ENCODE measurements at places on chromosomes 16 and 17.

DNA sequence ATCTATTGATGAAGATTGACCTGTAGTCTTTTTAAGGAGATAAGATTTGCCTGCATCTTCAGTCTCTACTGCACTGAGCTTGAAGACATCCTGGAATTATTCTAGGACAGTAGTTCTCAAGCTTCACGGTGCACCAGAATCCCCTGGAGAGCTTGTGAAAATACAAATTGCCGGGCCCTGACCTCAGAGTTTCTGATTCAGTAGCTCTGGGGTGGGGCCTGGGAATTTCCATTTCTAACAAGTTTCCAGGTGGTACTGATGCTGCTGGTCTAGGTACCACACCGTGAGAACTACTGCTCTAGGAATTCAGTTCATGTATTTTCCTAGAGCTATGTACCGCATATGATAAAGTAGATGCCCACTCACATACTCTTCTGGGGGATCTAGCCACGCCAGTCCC is 246.1 kb downstream of the HS3ST3B1 start:
- no peak for DNase-seq

- no peak for DNase-seq
Observed at GRCh38 chr16:19718624-19718965, 524 bp downstream of the IQCK start.

DNA sequence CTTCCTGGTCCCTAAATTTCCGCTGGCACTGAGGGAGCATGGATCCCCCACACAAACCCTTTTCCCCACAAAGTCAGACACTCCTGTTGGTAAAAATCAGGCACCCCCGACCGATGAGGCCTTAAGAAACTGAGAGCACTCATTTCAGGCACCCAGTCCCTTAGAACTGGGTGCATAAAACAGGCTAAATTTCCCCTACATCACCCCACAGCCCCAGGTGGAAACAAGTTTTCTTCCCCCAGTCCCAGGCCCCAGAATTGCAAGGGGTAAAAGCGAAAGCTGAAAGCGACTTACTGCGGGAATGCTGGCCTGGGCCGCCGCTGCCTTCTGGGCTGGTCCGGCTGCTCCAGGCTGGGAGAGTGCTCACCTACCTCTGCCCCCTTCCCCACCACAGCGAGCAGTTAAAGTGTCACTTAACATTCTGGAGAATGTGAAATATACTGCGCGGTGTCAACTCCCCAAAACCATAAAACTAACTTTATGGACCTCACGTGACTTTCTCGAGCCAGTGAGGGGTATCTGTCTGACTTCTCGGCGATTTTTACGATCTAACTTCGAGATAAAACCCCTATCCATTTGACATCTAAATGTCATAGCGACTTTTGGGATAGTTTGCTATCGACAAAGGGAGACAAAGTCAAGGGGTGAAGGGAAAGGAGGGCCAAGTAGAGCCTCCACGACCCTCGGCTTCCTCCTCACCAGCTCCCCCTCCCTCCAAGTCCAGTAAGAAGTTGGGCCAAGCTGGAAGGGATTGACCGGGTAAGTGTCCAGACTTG is at the start of gene HOXB3:
HOXB3 (minus strand) TSS at position 411 of the 776 bp plus-strand sequence. CDS start 37,767 bp downstream, outside the sequence.
- DNase-seq, result no peak

GRCh38 chr16:66959704-66960161 is 1.3 kb upstream of the CES3 start:
- peak; percentile 39 for DNase-seq

- peak; percentile 99 for DNase-seq
Observed at GRCh38 chr17:835263-835662, 53.1 kb downstream of the MRM3 start.

DNA sequence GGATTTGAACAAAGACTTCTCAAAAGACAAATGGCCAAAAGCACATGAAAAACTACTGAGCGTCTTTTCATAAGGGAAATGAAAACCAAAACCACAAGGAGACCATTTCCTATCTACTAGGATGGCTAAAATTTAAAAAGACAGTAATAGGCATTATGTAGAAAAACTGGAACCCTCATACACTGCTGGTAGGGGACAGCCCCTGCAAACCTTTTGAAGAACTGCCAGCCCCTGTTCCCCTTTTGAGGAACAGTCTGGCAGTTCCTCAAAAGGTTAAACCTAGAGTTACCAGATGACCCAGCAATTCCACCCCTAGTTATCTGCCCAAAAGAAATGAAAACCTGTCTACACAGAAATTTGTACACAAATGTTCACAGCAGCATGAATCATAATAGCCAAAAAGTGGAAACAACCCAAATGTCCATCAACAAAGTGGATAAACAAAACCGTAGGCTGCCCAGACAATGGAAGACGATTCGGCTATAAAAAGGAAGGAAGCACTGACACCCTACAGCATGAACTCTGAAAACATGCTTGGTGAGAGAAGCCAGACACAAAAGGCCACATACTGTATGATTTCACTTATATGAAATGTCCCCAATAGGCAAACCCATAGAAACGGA is 22.9 kb downstream of the CDIP1 start:
- DNase-seq, result no peak

DNA sequence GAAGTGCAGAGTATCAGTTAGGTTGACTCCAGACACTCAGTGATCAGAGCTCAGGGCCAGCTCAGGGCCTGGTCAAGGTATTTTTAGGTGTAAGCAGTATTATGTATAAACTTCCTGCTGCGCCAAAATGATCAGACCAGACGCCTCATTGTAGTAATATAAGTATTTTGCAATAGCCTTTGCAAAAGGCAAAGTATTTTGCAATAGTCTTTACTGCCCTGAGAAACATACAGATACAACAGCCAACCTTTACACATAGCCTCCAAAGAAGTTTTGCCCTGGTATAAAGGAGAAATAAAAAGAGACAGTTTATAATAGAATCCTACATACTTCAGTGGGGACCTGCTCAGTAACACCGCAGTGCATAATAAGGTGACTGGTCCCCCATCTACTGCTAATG is 333.0 kb upstream of the EEF2KMT start:
- no peak for DNase-seq

- no peak for DNase-seq
Observed at GRCh38 chr17:41529491-41529915, 1.4 kb upstream of the KRT19 start.

DNA sequence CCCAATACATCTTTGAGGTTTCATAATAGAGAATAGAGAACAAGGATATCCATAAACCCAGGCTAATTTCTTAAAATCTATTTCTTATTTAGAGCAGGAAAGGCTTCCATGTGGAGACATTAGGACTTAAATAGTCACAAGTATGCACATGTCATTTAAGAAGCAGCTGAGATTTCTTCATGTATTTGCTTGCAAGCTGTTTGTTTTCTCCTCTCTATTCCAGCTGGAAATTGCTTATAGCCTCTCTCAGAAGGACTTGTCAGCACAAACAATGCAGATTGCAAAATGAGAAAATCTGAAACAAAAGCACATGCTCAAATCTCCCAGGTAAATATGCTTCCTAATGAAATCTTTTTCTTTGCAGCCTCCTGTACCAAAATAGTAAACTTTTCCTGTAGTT is 1473.1 kb downstream of the CDH8 start:
- DNase-seq, result no peak

DNA sequence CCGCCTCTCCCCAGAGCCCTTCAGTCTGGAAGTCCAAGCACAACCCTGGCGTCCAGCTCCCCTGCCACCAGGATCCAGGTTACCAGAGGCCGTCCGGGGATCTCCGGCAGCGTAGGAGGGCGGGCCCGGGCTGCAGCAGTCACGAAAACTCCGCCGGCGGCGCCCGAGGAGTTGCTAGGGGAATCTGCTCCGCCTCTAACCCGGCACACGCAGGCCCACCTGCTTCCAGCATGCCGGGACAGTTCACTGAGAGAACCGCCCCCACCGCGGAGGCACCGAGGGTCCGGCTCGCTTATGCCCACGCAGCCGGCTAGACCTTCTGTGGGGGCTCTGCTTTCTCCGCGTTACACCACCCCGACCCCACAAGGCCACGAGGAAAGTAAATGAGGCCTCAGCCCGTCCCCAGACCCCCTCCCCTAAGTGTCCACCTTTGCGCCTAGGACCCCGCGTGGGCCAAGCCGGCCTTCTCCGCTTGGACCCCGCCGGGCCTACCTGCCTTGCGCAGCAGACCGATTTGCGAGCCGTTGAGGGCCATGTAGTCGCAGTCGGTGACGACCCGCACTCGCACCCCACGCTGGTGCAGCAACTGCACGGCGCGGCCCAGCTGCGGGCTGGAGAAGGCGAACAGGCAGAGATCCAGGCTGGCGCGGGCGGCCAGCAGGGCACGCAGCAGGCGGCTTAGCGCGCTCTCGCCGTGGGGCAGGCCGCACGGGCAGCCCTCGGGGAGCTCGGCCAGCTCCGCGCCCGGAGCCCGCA is 587 bp downstream of the PLD6 start:
- peak; percentile 33 for DNase-seq

DNA sequence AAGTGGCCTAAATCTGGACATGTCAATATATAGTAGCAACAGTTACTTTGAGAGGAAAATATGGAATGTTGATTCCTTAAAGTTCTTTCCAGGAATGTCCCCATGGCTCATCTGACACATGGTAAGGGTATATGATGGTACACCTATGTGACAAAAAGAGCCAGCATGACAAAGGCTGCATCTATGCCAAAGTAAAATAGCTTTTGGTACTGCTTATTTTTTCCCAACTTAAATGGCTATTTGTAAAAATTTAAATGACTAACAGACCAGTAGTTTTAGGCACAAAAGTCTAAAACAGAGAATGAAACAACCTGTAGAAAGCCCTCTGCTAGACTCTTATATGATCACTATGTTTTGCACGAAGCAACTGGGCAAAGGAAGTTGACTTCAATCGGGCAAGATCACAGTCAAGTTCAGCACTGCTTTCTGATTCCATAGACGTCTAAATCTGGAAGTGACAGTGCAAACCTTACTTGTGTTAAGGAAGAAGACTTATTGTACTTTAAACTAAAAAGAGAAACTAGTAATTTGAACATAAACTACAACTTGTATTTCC is 135.1 kb downstream of the SKAP1 start:
- DNase-seq, result no peak

GRCh38 chr17:18980682-18981334 is 23.8 kb downstream of the FAM83G start:
- DNase-seq, result no peak

GRCh38 chr16:63581570-63581969 is 1540.3 kb downstream of the CDH11 start:
- DNase-seq, result no peak
